ENCODE measurements at places on chromosomes 4 and X. TPM values are rescaled to one million over a fixed set of nuclear protein-coding genes. Genes with fewer than 3 reads are reported as not detected.

The NPY2R gene
- not detected for polyA plus RNA-seq

The PIGA gene
- polyA plus RNA-seq: 11.0 TPM

The RBM47 gene
- 40.5 TPM for polyA plus RNA-seq

The FAAH2 gene
- polyA plus RNA-seq: 0.78 TPM

The GAGE2A gene
- not detected for polyA plus RNA-seq

The EGF gene
- 0.28 TPM for polyA plus RNA-seq

The NHSL2 gene
- 0.03 TPM for polyA plus RNA-seq

The HERC5 gene
- 27.3 TPM for polyA plus RNA-seq

The HDX gene
- polyA plus RNA-seq: 5.3 TPM

All from GM12878 (cell line).